Stimulated activated CD4-positive, alpha-beta T cell treated with anti-CD3 and anti-CD28 coated beads, Interleukin-12 subunit alpha, Interleukin-12 subunit beta, amount 100 ng/mL, for 24 hours (primary cell): ENCODE measurements at places on chromosomes 7 and 10.

DNA sequence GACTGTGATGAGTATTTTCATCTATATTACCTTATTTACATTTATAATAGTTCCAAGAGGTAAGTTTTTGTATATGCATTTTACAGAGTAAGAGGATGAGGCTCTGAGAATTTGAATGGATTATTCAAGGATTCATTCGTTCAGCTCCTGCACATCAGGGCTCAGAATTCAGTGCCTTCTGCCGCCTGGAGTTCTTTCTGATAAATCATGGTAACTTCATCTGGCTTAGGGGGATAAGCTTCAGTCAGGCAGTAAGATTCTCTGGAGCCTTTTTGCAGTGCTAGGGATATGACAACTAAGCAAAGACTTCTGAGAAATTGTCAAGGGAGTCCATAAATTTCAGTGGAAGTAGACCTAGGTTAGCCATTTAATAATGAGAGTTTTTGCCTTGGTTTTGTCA is 668.6 kb downstream of the NRG3 start:
- no peak for DNase-seq

- DNase-seq = no peak
Observed at GRCh38 chr10:97648562-97649404, 8.3 kb downstream of the PI4K2A start.

- no peak for DNase-seq
Observed at GRCh38 chr10:73471226-73471625, 24.6 kb downstream of the PPP3CB start.

GRCh38 chr10:97534746-97535367 is 36.1 kb downstream of the UBTD1 start:
- peak; percentile 26 for DNase-seq

DNA sequence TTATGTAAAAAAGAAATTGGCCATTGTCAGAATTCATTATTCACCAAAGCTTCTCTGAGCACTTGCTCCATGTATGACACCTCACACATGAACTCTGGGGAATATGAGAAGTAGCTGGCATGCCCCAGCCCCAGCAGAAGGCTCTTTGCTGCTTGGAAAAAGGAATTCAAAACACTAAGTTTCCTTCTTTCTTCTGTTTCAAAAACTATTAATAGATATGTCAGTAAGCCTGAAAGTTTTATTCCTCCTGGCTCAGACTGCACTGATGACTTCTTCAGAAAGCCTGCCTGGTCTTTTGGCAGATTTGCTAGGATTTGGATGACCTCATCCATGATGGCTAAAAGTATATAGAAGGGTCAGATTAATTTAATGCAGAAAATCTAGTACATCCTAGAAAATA is 511.0 kb downstream of the GFRA1 start:
- DNase-seq = no peak

GRCh38 chr10:62880162-62880561 is 64.0 kb upstream of the EGR2 start:
- no peak for DNase-seq

GRCh38 chr10:32163762-32164148 is 107.5 kb upstream of the KIF5B start:
- DNase-seq = no peak

DNA sequence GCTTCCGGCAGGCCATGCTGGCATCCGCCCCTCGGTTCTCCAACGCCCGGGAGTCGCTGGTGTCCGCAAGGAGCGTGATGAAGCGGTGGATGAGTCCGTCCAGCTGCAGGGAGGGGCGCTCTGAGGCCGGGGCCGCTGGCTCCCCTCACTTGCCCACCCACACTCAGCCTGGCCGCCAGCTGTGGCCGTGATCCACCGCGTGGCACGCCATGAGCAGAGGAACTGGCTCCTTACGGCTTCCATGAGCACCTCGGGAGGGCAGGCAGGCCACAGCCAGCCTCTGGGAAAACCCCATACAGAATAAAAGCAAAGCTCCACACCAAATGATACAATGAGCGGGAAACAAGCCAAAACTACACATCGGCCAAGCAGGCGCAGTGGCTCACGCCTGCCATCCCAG is 15.5 kb upstream of the MICALL2 start:
- DNase-seq = no peak

- no peak for DNase-seq
Observed at GRCh38 chr10:68938117-68938516, 17.9 kb upstream of the DDX21 start.

- DNase-seq = no peak
Observed at GRCh38 chr10:126013489-126014281, 117.3 kb downstream of the FANK1 start.
